ENCODE measurements at places on chromosomes 3 and 15. TPM values are rescaled to one million over a fixed set of nuclear protein-coding genes. Genes with fewer than 3 reads are reported as not detected.

Gene SEMA3F
- total RNA-seq: 20.9 TPM

Gene COL7A1
- total RNA-seq: 153 TPM

Gene WDR72
- 8.3 TPM for total RNA-seq

Gene MESP2
- total RNA-seq: 0.52 TPM

Gene CLEC3B
- total RNA-seq: not detected

Gene ARHGEF3
- total RNA-seq: 6.8 TPM

Gene CCR3
- not detected for total RNA-seq

Gene UBL7
- total RNA-seq: 41.8 TPM

Gene FEZF2
- total RNA-seq: not detected

Gene FOXL2
- total RNA-seq: 4.2 TPM

Gene GOLGA8N
- total RNA-seq: 1.2 TPM

Gene GABRR3
- not detected for total RNA-seq

Gene HAPLN3
- total RNA-seq: 25.3 TPM

Gene ZNF717
- 3.7 TPM for total RNA-seq

Gene CIP2A
- 16.6 TPM for total RNA-seq

Gene INTS14
- 42.0 TPM for total RNA-seq

Gene LIPH
- total RNA-seq: 4.3 TPM

Gene POLG
- 55.5 TPM for total RNA-seq

Gene TRPM1
- total RNA-seq: not detected

Gene PLXNA1
- 24.7 TPM for total RNA-seq

Gene FOXB1
- not detected for total RNA-seq

Gene SERPINI2
- not detected for total RNA-seq

Gene LRTM1
- not detected for total RNA-seq

Gene IGDCC3
- 0.10 TPM for total RNA-seq

Gene MTMR10
- 16.0 TPM for total RNA-seq

Gene ARPP21
- 0.11 TPM for total RNA-seq

Gene GOLGA8J
- 0.09 TPM for total RNA-seq

Gene ROPN1B
- total RNA-seq: not detected

Gene DPPA2
- total RNA-seq: not detected

Gene CLDN18
- not detected for total RNA-seq

Gene NUP210
- total RNA-seq: 42.8 TPM

Gene TRANK1
- total RNA-seq: 1.1 TPM

Gene TIPIN
- 25.4 TPM for total RNA-seq

Gene ZNF660
- total RNA-seq: not detected

Gene HHLA2
- 0.03 TPM for total RNA-seq

Gene GOLGA8R
- 0.19 TPM for total RNA-seq

Gene MCTP2
- not detected for total RNA-seq

Gene GOLGA8O
- total RNA-seq: 0.28 TPM

Gene CCDC9B
- total RNA-seq: 19.9 TPM

Gene GP5
- 0.01 TPM for total RNA-seq

Gene PROK2
- not detected for total RNA-seq

Gene LMAN1L
- total RNA-seq: not detected

Gene GCNT3
- 105 TPM for total RNA-seq

Gene PCNP
- 111 TPM for total RNA-seq
